ENCODE measurements at places on chromosomes 2 and 18. TPM values are rescaled to one million over a fixed set of nuclear protein-coding genes. Genes with fewer than 3 reads are reported as not detected.

DNA sequence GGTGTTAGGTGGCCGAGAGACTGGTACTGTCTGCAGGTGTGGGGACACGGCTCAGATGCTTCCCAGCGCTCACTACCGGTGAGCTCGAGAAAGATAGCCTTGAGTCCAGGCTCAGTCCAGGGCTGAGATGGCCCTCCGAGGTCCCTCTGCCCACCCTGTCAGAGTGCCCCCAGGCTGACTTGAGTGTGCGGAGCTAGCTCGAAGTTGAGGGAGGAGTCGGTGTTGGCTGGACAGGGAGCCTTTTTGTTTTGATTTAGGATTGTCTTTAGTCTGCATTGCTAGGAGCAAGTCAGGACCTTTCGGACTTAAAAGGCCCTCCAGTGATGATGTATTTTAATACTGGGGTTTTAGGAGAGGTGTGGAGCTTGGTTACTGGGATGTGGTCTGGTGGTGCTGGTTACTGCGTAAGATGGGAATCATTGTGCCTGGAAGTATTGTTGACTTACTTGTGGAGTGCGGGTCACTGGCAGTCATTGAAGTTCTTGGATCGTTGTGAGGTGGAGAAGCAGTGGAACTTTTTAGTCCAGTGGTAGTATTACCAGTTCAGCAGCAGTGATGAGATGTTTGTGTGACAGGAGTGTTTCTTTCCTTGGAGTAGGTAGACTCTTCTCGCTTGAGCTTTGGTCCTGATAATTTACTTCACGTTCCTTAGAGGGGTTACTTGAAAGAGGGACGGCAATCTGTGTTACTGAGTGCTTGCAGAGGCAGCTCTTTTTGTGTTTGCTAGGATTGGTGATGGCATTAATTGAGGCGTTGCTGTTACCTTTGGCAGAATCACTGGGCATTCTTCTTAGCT, 633 bp downstream of the KIAA1328 start:
- no peak for DNase-seq

DOK6 gene
- polyA plus RNA-seq: 4.6 TPM

NTSR2 gene
- polyA plus RNA-seq: not detected

LGALSL gene
- polyA plus RNA-seq: 16.2 TPM

DNA sequence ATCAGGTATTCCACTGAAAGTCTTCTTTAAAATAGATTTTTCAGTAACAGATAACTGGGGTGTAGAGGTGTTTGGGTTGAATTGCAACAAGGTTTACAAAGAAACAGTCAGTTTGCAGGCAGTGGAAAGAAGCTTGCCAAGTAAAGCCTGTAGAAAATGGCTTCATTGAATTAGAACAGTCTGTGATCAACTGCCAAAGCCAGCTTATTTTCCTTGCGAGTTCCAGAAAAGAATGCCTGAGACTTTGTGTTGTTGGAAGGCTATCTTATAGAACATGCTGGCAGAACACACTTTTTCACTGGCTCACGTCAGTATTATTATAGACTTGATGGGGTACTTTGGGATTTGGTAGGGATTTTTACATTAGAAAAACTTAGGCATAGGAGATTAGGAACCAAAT, 601.0 kb downstream of the XIRP2 start:
- no peak for DNase-seq

- no peak for DNase-seq
Observed at GRCh38 chr2:154556146-154556545, 142.3 kb upstream of the KCNJ3 start.

GRCh38 chr2:24457696-24458386, 33.2 kb upstream of the NCOA1 start:
- no peak for DNase-seq

TTC32 gene
- 8.6 TPM for polyA plus RNA-seq

IL36B gene
- polyA plus RNA-seq: not detected

GRCh38 chr18:10051877-10052631, 138.2 kb downstream of the VAPA start:
- DNase-seq: no peak

SNORC gene
- polyA plus RNA-seq: 3.3 TPM

GPBAR1 gene
- polyA plus RNA-seq: 6.0 TPM

- DNase-seq: no peak
Observed at GRCh38 chr2:181627545-181627944, 29.4 kb downstream of the CERKL start.

CYBRD1 gene
- polyA plus RNA-seq: 17.7 TPM

DNA sequence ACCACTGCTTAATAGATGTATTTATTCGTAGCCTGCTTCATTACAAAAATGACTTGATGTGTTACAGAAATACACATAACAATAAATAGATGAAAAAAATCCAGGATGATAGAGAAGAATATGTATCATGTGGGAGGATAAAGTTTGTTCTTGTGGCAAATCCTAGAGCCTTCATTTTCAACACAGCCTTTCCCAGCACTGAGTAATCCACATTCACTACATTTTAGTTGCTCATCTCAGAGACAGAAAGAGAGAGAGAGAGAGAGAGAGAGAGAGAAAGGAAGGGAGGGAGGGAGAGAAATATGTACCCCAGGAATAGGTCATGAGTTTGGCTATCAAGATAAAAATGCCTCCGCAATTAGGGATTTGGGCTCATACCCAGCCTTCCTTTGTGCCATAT, 144.3 kb downstream of the RBMS1 start:
- no peak for DNase-seq

GRCh38 chr2:25491003-25491696, 149.4 kb upstream of the DNMT3A start:
- no peak for DNase-seq

PRKAG3 gene
- not detected for polyA plus RNA-seq

GRCh38 chr2:160463245-160463644, 30.4 kb downstream of the RBMS1 start:
- no peak for DNase-seq

DSG1 gene
- not detected for polyA plus RNA-seq

GRCh38 chr2:118774458-118775133, 72.9 kb downstream of the EN1 start:
- peak; percentile 74 for DNase-seq

DNA sequence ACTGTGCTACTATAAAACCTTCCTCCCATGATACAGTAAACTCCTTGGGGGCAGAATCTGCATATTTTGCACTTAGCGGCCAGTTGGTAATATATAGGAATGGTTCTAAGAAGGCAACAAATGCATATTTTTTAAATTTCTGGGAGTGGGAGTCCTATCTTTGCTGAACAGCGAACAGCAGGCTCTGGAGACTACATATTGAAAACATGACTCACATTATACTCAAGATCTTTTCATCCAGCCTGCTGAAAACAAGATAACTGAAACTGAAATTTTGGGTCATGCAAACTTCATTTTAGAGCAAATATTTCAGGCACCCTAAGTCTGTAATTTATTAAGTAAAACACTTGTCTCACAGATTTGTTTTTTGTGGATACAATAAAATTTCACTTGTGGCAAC, 122.2 kb downstream of the SATB2 start:
- DNase-seq: no peak

DNAJC5G gene
- polyA plus RNA-seq: not detected

DNA sequence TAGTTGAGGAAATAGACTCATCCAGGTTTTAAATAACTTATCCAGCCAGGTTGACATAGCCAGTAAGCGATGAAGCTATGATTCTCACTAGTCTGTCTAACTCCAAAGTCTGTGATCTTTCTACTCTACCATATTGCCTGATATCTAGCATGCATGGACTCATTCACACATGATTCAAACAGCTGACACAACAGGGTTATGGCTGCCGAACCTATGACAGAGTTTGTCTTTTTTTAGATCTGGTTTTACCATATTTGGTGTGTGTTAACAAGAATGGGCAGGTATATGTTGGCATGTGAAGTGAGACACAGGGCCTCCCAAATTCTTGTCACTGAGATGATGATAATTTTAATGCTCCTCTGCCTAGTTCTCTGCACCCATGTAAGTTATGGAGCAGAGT, 210.6 kb downstream of the BABAM2 start:
- DNase-seq: no peak

SLC11A1 gene
- polyA plus RNA-seq: 1.2 TPM

DNA sequence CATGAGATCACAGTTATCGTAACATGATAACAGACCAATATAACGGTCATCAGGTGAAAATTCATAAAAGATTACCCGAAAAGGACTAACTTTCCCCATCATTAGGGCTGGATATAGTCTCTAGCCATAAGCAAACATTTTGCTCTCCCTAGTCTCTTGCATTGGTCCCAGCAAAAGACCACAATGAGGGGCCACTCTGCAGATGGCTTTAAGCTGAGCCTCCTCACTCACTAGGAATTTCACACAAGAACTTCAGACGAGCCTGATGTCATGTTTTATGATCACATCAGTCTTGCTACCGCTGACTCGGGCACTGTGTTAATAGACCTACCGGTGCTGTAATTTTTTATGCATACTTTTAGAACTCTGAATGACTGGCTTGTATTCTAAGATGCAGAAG, 35.2 kb downstream of the STK17B start:
- no peak for DNase-seq

- DNase-seq: no peak
Observed at GRCh38 chr2:222950638-222951285, 89.9 kb downstream of the ACSL3 start.

DNA sequence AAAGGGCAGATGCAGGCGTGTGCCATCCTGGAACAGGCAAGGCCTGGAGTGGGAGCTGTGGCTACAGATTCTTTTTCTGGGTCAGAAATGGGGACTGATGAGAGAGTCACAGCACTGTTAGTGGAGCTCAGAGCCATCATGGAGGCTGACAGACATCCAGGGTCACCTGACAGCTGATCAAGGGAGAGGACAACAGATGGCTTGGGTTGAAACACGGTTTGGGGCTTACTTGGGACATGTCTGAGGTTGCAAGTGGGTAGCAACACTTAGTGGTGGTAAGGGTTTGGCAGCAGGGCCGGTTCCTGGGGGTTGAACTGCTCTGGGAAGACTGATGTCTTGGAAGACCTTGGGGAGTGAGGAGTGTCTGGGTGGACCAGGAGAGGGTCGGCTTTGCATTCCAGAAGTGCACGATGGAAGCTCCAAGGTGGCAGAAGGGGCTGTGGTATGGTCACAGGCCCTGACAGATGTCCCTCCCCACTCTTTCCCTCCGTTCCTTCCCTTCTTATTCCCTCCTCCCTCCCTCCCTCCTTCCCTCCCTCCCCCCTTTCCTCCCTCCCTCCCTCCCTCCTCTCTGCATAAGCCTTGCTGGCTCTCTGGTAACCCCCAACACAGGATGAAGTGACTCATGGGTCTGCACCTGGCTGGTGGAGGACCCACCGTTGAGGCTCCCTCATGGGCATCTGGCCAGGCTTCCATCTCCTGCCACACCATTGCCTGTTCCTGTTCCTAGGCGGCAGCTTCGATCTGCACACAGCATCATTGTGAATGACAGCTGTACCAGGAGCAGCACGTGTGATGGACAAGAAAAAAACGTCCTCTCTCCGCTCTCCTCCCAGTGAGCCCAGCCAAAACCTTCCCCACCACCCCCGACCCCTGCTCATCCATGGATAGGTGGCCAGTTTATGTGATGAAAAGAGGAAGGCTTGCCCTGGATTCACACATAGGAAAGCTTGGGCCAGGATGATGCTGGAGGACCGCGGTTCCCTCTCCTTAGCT, 63.8 kb upstream of the RPL31 start:
- no peak for DNase-seq

GRCh38 chr2:86411396-86411795, 29.8 kb upstream of the KDM3A start:
- no peak for DNase-seq

DNA sequence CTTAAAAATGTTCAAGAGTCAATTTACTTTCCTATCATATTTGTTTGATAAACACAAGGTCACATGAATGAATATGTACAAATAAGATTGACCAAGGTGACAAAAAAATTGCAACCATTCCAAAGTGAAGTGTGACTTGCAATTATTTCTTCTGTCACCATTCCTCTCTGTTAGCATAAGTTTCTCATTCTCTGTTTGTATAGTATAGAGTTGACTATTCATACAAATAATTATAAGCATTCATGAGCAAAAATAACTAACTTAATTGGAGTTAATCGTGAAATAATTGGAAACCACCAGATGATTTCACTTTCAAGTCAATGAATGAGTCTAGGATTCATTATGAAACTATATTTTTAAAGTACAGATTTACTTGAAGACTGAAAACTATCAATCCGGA, 42.1 kb downstream of the PGAP1 start:
- DNase-seq: no peak

DNA sequence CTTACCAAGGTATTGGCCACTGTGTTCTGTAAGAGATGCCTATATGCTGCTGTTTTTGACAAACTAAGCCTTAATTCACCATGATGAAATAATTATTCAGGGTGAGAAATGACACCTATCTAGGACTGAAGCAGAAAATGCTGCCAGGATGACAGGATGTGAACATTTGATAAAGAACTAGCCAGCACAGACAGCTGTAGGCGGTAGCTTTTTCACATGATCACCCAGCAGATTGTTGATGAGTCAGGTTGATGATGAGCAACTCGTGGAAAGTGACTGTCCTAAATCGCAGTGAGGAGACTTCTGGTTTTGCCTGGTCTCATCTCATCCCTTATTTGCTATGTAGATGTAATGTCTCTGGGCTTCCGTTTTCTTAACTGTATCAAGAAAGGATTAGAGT, 144.1 kb downstream of the PRPF40A start:
- DNase-seq: no peak

STEAP3 gene
- 6.7 TPM for polyA plus RNA-seq

GATA6 gene
- polyA plus RNA-seq: 1.7 TPM

IL36A gene
- not detected for polyA plus RNA-seq

B3GNT7 gene
- polyA plus RNA-seq: 2.4 TPM

DNA sequence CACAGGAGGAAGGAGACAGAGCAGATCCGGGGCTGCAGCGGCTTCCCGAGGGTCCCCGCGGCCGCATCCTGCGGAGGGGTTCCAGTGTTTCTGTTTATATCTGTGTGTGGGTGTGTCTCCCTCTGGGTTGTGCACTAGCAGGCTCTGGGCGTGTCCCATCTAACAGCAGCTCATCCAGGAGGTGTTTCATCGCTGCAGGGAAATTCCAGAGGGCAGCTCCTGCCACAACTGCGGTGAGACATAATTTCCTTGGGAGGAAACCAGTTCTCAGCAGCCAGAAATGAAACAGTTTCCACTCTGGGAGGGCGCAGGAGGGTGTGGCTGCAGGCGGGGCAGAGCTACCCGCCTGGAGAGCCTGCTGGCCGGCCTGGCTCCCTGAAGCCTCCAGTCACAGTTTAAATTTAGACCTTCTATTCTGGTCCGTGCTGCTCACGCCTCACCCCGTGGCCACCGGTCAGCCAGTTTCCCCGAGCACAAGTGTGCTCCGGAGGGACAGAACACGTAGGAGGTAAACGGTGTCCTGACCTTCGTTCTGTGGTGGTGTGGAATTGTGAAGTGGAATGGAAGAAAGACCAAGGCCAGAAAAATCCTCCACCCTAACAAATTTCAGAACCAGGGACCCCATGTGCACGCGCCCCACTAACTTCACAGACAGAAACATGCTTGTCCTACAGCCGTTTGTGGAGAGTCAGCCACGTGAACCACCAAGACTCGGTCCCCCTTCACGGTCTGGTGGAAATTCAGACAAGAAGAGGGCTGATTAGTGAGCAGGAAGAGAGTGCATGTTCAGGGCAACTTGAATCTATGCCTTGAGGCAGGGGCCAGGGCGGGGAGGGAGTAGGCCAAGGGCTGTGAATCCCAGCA, 50.2 kb downstream of the TEX44 start:
- peak; percentile 70 for DNase-seq

- DNase-seq: no peak
Observed at GRCh38 chr2:43758739-43759138, 15.1 kb upstream of the DYNC2LI1 start.

- DNase-seq: peak; percentile 39
Observed at GRCh38 chr2:16069933-16070647, 129.7 kb downstream of the MYCN start.

EMILIN1 gene
- polyA plus RNA-seq: 32.1 TPM

GRCh38 chr2:24491542-24492420, 727 bp downstream of the NCOA1 start:
- peak; percentile 85 for DNase-seq

GFPT1 gene
- polyA plus RNA-seq: 9.5 TPM

CAPN14 gene
- polyA plus RNA-seq: 0.22 TPM
